HCEC 1CT (cell line): ENCODE measurements at places on chromosomes 11 and 22.
A peak's percentile ranks its signal among the peaks of the same experiment; 100 is the strongest.

GRCh38 chr11:95066716-95067038 is at the start of gene SRSF8:
Gene SRSF8, plus strand, starts transcription at chr11:95066919. Its CDS starts 308 bp downstream, at chr11:95067227.
- no peak for DNase-seq

DNA sequence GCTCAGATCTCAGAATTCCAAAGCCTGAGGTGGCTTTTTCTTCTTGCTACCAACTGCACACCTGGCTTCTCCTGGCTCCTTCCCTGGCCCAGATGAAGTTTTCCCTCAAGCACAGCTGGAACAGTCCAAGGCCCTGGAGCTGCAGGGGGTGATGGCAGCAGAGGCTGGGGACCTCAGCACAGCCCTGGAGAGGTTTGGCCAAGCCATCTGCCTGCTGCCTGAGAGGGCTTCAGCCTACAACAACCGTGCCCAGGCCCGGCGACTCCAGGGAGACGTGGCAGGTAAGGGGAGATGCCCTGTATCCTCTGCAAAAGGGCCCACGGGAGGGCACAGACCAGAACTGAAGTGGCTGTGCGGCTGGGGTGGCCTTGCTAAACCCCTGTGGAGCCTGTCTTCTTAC is 1.2 kb downstream of the TTC36 start:
- DNase-seq: no peak

DNA sequence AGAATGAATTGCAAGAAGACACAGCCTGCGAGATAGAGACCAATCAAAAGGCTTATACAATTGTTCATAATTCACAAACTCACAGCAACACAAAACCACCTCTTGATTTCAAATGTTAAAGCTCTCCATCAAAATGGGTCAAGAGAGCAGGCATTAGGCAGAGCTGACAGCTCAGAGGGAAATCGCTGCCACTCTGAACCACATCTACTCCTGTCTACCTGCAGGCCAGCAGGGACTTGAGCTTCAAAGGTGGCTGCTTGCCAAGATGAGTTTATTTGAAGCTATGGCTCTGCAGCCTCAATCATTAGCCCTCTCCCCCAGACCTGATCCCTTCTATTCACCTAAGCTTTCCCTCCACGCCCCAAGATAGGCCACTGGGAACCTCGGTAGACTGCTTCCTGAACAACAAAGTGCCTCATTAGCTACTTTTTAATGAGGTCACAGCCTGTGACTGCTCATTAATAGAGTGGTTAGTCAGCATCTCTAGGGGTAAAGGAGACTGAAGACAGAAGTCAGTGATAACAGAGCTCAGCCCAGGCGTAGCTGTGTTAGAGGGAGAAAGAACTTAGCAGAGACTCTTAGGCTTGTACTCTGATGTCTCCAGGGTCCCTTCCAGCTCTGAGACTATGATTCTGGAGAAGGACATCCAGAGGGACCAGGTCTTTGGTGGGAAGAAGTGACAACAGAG is 21.2 kb upstream of the OR10A5 start:
- no peak for DNase-seq

DNA sequence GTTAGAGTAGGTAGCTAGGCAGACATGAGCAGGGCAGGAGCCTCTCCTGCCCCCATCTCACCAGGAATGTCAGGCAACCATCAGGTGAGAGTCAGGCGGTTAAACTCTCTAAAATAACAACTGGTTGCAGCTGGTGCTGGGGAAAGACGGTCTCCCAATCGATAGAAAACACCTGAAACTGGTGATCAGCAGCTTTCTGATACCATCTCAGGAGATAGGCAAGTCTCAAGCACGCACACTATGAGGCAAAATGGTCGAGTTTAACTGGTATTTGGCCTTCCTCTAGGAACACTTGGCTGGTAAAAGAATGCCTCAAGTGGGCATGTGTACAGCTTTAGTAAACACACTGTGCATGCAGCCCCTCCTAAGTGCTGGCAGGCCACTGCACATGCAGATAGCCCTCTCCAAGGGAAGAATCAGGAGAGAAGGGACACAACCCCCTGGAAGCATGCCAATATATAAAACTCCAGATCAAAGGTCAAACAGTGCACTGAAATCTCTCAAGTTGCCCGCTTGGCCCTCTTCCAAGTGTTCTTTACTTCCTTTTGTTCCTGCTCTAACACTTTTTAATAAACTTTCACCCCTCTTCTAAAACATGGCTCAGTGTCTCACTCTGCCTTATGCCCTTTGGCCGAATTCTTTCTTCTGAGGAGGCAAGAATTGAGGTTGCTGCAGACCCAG is 88.7 kb downstream of the USP35 start:
- no peak for DNase-seq

- DNase-seq: peak; percentile 39
These were observed 56.1 kb downstream of the PRMT3 start for GRCh38 chr11:20443596-20443995.

DNA sequence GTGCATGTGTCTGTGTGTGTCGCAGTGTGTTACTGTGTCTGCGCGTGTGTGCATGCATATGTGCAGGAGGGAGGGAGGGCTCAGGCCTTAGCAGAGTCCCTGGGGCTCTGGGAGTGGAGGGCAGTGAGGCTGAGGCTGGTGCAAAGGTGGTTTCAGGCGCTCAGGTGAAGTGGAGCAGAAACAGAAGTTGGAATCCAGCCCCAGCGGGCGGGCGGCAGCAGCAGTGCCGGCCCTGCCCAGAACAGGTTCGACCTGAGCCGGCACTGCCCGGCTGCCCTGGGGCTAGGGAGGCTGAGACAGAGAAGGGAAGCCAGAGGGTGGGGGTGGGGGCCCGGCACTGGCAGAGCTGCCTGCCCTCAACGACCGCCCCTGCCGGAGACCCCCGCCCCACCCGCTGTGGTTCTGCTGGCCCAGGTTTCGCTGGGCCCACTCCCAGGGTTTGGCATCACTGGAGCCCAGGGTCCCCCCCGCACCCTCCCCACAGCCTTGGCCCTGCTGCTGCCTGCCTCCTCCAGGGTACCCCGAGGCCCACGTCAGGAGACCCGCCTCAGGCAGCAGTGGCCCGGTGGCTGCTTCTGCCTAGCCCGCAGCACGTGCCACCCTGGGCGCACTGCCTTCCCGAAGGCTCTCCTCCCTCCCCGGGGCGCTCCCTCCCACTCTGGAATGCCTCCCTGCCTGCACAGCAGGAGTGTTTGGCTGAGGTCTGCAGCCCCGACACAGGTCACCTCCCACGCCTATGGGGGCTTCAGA is 13.3 kb downstream of the ASCL2 start:
- DNase-seq: no peak

DNA sequence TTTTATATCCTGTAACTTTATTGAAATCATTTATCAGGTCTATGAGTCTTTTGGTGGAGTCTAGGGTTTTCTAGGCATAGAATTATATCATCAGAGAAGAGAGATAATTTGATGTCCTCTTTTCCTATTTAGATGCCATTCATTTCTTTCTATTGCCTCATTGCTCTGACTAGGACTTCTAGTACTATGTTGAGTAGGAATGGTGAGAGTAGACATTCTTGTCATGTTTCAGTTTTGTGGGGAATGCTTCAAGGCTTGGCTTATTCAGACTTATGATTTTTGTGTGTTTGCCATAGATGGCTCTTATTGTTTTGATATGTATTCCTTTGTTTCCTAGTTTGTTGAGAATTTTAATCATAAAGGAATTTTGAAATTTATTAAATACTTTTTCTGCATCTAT is 1078.3 kb downstream of the FAM181B start:
- no peak for DNase-seq
